M059J (cell line): ENCODE measurements at places on chromosomes 5 and 9.

DNA sequence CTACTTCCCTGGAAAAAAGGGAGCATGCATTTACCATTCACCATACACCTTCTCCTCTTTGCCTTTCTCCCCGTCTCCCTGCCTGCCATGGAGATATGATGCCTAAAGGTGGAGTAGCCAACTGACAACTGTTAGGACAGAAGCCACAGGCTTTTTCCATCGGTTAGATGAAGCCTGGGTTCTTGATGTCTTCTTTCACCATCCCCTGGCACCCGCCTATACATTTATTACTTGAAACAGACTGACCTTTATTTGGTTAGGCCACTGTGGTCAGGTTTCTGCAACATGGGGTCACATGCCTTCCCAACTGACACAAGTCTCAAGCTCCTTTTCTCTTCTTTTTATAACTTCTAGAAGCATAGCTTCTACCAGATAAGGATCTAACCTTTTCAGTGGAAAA lies 7.1 kb downstream of the LCP2 start:
- DNase-seq: no peak

- no peak for DNase-seq
These were observed 153.1 kb upstream of the RAPGEF1 start for GRCh38 chr9:131892902-131893500.

DNA sequence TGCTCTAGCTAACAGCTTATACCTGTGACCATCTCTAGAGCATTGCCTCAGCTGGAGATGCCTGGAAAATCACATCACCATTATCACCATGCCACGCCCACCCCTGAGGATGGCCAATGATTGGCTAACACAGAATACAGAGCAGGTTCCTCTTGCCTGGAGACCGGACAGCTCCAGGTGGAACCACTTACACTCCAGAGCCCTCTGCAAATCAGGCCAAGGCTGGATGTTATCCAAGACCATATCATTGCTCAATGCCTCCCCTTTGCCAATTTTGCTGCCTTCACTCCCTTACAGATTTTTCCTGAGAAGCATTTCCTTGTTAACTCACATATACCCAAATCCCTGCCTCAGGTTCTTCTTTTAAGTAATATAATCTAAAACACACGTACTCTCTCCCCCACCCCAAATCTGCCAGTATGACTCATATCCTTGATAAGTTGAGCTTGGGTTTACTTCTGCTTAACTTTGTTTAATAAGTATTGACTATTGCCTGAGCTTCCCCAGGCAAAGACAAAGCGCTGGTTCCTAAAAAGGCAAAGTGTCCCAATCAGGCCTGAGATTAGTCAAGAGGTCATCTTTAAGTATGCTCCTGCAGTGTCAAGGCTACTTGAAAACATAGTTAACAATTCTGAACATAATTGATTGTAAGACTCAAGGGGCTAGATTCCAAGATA lies 309.6 kb downstream of the EPB41L4A start:
- peak; percentile 54 for DNase-seq

DNA sequence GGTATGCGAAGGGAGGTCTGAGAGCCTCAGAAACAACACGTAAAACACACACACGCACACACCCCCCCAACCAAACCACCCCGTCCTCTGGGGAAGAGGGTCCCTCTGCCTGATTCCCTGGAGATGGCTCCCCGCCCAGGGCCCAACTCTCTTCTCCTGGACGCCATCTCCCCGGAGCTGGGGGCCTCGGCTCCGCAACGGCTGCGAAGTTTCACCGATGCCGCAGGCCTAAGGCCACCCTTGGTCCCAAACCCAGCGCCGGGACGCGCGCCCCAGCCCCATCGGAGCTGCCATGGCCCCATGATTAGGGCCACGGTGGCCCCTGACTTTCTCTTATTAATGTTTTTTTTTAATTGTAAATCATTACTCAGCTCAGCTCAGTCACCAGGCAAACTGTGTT lies 181.4 kb upstream of the TBCA start:
- no peak for DNase-seq

DNA sequence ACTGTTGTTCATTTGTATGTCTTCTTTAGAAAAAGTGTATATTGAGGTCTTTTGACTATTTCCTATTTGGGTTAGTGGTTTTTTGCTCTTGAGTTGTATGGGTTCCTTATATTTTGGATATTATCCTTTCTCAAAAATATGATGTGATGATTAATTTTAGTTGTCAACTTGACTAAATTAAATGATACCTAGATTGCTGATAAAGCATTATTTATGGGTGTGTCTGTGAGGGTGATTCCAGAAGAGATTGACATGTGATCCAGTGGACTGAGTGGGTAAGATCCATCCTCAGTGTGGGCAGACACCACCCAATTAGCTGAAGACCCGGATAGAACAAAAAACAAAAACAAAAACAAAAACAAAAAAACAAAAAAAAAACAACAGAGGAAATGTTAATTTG lies 115.1 kb upstream of the KIF2A start:
- no peak for DNase-seq

- DNase-seq: no peak
These were observed 284.4 kb downstream of the PRR16 start for GRCh38 chr5:120748474-120748873.

DNA sequence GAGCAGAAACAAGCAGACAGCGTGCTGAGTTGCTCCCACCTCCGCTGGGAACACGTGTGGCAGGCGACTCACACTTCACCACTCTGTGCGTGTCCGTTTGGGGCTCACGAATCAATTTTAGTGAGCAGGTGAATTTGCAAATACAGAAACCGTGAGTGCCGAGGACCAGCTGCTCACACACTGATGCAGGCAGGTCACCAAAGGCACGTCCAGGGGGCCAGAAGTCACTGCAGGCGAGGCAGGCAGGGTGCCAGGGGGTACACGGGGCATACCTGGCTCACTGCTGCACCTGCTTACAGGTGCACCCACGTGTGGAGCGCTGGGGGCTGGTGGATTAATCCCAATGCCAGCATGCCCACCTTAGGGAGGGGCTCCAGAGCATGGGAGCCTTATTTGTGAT lies 68.8 kb downstream of the ZNF354C start:
- no peak for DNase-seq

DNA sequence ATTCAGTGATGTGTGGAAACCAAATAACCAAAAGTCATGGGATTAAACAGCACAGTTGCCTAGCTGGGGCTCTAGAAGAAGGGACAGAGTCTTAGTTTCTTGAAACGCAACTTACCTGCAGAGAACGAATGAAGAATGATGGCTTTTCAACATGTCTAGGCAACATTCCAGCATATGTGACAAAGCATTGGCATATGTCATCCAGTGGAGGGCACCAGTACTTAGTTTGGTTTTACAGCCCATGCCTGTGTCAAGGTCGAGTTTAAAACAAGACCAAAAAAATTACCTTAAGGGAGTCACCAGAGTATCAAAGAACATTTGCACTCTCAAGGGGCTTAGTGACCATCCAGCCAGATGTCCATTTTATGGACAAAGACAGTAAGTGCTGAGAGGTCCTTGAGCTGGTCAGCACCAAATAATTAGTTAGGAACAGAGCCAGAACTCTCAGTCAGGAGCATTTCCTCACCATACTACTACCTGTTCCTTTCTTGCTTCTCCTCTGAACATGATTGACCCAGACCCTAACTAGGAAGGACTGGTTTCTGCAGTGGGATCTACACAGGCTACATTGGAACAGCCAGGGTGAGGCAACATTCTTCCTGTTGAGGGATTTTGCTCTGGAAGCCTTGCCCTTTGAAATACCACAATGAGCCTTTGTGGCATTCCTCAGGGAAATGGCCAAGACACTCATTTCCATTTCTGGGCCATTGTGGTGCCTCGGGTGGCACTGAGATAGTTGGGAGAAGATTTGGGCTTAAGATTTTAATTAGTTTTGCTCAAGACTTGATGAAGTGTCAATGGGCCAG lies 75.4 kb upstream of the ANKH start:
- peak; percentile 44 for DNase-seq

DNA sequence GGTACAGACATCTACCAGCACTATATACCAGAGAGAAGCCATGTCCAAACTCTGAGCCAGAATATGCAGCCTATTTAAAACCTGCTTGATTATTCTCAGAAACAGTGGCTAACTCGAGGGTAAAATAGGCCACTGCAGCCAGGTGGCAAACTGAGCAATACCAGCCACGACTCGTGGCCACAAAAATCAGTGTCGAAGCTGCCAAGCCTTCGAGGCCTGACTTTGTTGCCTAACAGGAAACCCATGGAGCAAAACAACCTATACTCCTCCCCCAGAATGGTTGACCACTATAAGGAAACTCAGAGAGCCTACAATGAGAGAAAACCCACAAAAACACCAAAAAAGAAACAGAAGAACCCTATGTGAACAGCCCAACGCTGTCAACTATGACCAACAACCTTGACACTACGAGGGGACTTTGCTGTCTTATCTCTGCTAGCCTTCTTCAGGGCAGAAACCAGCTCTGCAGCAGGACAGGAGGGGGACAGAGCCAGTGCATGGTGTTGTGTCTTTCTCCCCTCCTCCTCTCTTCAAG lies 133.8 kb downstream of the TMEM174 start:
- DNase-seq: peak; percentile 24

DNA sequence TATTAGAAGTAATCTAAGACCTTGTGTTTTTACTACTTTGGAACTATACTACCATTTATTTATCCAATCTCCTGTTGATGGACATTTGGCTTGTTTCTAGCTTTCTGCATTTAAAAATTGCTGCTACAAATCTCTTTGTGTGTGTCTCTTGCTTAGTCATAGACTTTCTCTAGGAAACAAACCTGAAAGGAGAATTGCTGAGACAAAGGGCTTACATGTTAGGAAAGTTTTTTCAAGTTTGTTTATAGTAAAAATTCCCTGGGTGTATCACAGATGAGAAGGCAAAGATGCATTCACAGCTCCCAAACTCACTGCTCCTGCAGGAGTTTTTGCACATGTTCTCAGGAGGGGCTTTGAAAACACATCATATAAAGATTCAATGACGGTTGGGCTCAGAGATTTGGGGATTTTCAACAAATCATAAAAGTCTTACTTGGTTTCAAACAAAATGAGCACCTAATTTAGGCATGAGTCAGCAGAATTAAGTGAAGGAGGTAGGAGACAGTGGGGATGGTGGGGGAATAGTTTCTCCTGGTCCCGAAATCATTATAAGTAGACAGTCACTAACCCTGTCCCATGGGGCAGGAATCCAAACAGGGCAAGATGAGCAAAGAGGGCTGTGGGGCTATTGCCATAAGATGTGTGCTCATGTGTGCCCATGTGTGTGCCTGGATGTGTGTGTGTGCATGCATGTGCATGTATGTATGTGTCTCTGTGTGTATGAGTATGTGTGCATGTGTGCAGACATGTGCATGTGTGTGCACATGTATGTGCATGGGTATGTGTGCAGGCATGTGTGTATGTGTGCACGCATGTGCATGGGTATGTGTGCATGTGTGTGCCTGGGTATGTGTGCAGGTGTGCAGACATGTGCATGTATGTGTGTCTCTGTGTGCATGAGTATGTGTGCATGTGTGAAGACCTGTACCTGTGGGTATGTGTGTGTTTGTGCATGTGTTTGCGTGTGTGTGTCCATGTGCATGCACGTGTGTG lies 43.4 kb upstream of the S1PR3 start:
- peak; percentile 66 for DNase-seq

DNA sequence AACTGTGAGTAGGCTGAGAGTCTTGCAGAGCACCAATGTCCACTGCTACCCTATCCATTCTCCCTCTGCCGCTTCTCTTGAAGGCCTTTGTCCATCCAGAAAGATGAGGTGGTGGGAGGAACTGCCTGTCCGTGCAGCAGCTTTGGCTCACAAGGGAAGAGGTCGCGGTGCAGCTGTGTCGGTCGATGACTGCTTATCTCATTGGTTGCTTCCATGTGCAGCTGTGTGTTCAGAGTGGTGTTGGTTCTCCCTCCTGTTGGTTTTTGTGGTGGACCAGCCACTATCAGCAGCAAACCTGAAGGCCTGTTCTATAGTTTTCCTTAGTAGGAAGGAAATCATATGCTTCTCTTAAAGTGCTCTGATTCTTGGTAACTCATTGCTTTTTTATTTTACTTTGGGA lies 40.7 kb downstream of the SPTAN1 start:
- no peak for DNase-seq
